ENCODE measurements at places on chromosomes 11 and 22.

DNA sequence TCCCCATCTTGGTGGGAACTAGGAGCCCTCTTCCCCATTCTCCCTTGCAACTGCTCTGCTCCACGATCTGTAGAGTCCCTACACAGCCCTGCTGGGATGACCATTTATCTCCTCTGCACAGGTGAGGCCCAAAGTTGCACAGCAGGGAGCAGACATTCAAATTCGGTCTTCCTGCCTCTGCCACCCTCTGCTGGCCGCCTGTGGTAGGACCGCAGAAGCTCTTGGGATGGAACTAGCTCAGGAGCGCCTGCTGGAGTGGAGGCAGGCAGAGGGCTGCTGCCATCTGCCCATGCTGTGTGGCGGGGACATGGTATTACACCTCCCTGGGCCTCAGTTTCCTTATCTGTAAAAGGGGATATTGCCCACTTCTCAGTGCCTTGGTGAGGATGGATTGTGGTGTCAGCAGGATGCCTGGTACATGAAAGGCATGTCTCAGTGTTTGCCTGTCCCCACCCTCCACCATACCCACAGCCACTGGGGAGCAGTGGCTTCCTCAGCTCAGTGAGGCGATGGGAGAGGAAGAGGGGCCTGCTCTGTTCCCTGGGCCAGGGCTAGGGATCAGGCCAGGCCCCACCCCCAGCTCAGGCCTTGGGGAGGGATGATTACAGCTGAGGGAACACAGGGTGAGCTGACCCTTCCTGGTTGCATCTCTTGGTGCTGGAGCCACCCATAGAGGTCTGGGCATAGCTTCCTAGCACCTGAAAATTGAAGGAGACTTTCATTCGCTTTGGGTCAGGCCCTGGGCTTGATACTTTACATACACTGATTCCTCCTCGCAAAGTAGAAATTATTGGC, 11.3 kb upstream of the OMP start:
- DNase-seq, result peak; percentile 79

DNA sequence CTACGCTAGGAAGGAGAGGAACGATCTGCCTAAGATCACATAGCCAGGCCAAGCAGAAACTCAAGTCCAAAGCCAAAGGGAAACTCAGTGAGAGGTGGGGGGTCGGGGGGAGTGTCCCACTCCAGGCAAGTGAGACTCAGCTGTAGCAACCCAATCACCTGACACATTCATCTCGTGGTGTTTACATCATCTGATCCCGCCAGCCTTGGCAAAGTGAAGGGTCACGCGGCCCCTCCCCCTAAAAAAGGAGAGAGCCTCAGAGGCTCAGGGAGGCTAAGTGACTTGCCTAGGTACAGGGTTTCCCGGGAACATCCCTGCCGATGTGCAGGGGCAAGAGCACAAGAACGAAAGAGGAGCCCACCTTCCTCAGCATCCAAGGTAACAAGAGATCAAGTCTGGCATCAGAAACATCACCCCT, 21.5 kb downstream of the MYH9 start:
- DNase-seq, result no peak

DNA sequence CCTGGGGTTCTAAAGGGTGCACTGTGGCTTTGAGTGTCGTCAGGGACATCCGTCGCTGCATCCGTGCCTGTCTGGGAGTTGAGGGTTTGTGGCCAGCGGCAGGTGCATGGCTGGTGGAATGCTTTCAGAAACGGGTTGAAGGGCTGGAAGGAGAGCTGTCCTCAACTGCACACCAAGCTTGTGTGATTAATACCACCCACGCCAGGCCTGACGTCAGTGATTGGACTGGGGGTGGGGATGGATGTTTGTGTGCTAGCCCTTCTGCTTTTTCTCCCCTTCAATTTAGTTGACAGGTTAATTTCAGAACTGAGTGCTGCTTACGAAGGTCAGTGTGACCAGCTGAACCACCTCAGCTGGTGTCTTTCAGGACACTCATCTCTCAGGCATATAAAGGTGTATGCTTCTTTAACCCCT, 3.2 kb upstream of the GAB2 start:
- no peak for DNase-seq

DNA sequence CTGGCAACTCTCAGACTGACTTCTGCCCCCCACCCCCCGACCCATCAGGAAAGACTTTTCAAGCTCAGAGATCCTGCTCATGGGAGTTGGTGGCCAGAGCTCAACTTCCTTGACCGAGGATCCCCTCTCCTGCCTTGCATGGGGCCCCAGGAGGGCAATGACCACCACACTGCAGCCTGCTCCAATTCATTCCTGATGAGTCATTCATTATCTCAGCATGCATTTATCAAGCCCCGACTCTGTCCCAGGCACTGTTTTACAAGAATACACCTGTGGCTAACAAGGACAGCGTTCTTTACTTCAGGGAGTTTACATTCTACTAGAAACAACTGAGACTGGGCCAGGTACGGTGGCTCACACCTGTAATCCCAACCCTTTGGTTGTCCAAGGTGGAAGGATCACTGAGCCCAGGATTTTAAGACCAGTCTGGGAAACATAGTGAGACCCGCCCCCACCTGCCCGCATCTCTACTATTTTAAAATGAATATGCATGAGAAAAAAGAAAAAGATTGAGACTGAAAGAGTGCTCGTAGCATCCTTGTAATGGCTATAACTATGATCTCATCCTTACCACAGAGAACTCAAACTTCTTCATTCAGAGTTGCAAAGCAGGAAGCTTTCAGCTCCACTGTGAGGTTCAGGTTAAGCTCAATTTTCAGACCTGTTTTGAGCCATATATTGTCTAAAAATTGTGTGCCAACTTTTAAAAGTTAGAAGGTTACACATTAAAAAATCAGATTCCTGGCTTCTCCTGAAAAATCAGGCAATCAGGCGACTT, 60.4 kb downstream of the FEZ1 start:
- DNase-seq, result no peak

GRCh38 chr11:129013737-129014475, 71.2 kb upstream of the TP53AIP1 start:
- DNase-seq, result no peak

DNA sequence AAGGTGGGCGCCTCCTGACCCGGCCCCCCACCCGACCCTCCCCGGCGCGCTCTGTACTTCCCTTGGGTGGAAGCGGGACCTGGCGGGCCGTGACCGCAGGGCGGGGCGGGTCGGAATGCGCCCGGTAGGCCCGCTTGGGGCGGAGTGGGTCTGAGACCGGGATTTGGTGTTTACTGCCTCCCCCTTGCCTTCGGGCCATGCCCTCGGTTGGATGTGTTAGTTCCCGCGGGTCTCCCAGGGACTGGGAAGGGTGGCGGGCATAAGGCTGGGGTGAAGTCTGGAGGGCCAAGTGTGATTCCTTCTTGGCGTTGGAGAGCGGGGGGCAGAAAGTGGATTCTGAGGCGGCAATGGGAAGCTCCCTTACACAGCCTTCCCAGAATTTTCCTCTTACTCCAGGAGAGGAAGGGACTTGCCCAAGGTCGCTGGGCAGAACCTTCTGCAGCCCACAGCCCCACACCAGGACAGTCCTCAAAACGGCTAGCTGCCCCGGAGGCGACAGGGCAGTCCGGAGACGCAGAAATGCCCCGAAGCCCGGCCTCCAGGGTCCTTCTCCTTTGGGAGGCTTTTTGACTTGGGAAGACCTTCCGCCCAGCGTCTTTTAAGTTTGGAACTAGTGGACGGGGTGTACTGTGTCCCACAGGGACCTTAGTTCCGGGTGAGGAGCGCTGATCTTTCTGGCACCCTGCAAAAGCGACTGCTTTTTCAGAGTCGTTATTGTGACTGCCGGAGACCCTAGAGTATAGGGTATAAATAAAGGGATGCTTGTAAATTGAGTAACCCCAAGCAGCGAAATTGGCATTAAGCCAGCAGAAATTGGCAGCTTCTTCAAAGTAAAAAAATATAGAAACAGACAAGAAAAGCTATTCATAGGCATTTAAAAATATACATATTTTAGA, 647 bp downstream of the SWAP70 start:
- no peak for DNase-seq

DNA sequence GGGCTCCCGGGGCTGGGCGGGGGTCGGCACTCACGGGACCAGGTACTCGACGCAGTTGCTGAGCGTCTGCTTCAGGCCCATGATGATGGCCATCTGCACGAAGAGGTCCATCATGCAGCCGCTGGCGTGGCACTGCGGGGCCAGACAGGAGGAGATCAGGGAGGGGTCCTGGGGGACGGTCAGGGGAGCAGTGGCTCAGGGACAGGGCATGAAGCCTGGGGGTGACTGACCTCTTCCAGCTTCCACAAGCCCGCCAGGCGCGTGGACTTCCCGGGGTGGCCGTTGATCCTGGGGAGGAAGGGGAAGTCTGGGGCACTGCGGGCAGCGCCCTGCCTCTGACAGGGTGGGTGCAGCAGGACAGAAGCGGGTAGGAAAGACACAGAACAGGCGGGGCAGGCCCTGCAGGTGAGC, 6.1 kb upstream of the SIGIRR start:
- no peak for DNase-seq

DNA sequence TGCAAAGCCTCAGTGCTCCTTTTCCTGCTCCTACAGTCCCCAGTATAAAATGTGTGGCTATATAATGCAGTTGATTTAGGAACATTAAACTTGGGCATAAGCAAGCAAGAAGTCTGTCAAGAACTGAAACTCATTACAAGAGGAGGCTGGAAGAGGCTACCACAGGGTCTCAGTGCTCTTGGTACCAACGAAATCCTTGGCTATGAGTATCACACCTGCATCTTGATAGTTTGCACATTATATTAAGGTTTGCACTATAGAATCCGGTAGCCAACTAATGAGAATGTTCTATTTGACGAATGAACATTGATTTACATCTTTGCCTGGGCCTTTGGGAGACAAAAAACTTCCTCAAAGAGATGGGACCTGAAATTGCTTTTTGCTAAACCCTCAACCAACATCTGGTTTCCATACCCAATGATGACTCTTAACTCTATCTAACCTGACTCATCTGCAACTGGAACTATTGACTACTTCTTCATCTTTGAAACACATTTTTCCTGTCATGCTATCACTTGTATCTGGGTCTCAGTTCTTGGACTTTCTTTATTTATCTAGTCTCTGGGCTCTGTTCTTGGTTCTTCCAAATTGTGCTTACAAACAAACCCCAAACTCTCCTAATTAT, 207.2 kb upstream of the CTSC start:
- no peak for DNase-seq

DNA sequence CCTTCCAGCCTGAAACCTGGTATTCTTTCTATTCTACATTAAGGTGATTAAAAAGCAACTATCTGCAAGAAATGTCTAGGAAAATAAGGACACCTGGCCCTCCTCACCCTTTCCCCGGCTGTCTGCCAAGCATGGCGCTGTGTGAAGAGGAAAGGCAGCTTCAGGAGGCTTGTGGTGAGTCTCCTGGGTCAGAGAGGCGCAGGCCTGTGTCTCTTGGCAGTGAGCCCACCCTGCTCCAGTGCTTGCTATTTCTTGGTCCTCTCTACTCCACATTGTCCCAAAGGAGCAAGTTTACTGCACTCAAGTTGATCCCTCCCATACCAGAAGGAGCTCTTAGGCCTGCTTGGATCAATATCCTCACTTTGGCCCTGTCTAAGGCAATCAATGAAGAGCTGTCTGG, 520.7 kb upstream of the B3GAT1 start:
- no peak for DNase-seq

DNA sequence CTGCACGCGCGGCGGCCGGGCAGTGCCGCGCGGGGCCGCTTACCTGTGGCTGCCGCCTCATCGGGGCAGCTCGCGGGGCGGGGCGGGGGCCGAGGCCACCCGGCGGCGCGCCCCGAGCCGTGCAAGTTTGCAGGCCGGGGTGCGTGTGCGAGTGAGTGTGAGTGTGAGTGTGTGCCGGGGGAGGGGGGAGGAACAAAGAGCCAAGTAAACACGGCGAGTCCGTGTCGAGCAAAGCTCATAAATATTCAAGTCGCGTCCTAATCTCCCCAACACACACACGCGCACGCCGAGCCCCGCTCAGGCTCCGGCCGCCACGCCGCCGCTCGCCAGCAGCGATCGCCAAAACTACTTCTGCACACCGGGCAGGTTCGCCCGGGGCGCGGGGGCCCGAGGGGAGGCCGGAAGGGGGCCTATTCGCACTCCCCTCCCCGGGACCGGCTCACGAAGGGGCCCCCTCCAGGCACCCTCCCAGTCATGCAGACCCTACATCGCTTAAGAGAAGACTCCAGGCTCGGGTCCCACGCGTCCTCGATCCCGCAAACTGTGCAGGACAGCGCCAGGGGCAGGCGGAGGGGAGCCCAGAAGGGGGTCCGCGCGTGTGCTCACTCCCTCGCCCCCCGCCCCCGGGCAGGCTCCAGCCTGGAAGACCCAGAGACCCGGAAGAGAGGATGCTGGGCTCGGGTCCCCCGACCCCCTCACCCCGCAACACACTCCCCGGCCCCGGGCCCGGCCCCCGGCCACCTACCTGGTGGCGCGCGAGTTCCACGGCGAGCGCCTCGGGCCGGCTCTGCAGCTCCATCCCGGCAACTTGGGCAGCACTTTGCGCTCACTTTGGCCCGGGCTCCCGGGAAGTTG, 827 bp downstream of the PHF21B start:
- DNase-seq, result peak; percentile 28

DNA sequence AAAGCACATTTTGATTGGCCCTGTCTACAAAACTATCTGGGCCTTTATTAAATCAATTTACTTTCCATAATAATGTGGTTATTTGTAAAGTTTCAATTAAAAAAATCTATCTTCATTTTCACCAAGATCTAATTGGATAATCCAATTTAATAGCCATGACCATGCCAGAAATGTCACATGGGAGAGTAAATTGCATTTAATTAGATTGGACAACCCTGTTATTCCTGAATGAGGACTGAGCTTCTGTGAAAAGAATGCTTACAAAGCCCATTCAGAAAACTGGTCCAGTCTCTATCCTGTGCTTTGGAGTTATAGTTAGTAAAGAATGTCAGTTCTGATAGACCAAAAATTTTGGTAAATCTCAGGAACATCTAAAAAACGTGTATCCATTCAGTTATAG, 541.9 kb upstream of the ANO5 start:
- no peak for DNase-seq

DNA sequence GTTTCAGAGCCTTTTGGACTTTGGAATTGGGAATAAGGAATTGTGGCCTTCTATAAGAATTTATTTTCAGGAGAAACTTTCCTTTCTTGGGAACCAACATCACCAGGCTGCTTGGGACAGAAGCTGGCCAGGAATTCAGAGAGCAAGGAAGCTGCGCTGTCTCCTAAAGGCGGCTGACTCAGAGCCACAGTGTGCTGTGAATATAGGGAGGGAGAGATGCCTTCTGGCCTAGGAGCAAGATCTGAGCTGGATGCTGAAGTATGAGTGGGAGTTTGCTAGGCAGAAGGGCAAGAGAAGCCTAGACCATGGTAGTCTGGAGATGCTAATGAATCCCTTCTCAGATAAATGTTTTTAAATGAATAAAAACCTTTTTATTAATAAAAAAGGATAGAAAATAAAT, 213.7 kb upstream of the TBCEL start:
- no peak for DNase-seq

GRCh38 chr11:64990222-64990923, 6.4 kb downstream of the BATF2 start:
- DNase-seq, result no peak

Measured in midbrain (tissue), 1 donor.